ENCODE measurements at places on chromosomes 7 and 10. TPM values are rescaled to one million over a fixed set of nuclear protein-coding genes. Genes with fewer than 3 reads are reported as not detected.

GRCh38 chr10:125057158-125058001, 103.0 kb downstream of the CTBP2 start:
- peaks cover 23% of the 10 kb centered on the region for H3K4me1 ChIP-seq
- no peak overlapping the region for H3K27ac ChIP-seq
- H3K4me3 ChIP-seq = no peak overlapping the region
- DNase-seq = no peak
- no peaks in the 10 kb centered on the region for H3K27me3 ChIP-seq
- H3K36me3 ChIP-seq = no peaks in the 10 kb centered on the region

FANK1 gene
- polyA plus RNA-seq = 0.16 TPM

GRCh38 chr10:88417387-88418030, 165.6 kb downstream of the RNLS start:
- peaks cover 16% of the 10 kb centered on the region for H3K4me1 ChIP-seq
- H3K27me3 ChIP-seq = no peaks in the 10 kb centered on the region
- DNase-seq = no peak
- no peaks in the 10 kb centered on the region for H3K36me3 ChIP-seq
- H3K27ac ChIP-seq = no peak overlapping the region

- no peaks in the 10 kb centered on the region for H3K36me3 ChIP-seq
- no peak overlapping the region for H3K27ac ChIP-seq
- H3K4me3 ChIP-seq = no peak overlapping the region
- H3K27me3 ChIP-seq = no peaks in the 10 kb centered on the region
- H3K4me1 ChIP-seq = peaks cover 4% of the 10 kb centered on the region
These were observed 288.3 kb downstream of the CAMK1D start for GRCh38 chr10:12637649-12638048.

DNA sequence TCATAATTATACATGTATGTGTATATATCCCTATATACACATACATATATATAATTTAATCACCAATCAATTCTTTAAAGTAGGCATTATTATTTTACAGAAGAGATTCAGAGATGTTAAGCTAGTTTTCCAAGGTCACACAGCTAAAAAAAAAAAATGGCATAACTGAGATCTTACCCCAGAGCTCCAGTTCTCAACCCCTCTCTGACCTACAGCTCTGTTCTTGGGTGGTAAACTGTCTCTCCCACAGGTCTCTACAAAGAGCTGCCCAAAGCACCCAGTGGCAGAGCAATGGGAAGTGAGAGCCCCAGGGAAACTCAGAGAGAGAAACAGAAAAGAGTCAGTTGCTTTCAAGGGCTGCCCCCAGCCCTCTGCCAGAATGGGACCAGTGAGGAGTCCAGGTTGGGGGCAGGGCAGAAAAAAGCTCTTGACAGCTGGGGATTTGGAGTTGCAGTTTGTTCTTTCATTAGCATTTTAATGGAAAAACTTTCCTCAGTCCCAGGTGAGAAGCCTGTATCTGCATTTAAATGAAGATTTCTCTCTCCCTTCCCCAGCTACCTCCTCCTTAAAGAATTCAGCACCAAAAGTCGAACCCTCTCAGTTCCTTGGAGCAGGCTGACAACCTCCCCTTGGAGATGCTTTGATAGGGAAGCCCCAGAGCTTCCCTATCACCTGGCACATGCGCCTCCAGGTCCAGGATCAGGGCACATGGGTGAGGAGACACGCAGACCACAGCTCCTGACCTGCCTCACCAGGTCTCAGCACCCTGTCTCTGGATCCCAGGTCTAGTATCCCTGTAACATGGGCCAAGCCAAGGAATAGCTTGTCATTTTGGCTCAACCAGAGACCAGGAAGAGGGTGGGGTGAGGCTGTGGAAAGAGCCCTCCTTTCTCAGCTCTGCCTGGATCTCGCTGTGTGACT, 388.1 kb downstream of the PLXNA4 start:
- H3K27me3 ChIP-seq = no peaks in the 10 kb centered on the region
- DNase-seq = no peak
- no peak overlapping the region for H3K27ac ChIP-seq
- no peaks in the 10 kb centered on the region for H3K36me3 ChIP-seq
- no peaks in the 10 kb centered on the region for H3K4me1 ChIP-seq

- H3K4me3 ChIP-seq = no peak overlapping the region
- no peaks in the 10 kb centered on the region for H3K27me3 ChIP-seq
- H3K4me1 ChIP-seq = no peaks in the 10 kb centered on the region
- no peak overlapping the region for H3K27ac ChIP-seq
These were observed 25.7 kb downstream of the MACROH2A2 start for GRCh38 chr10:70078329-70078728.

GRCh38 chr10:104277785-104278184, 8.8 kb downstream of the GSTO2 start:
- no peaks in the 10 kb centered on the region for H3K4me1 ChIP-seq
- H3K27me3 ChIP-seq = peaks cover 2% of the 10 kb centered on the region
- no peak for DNase-seq
- H3K27ac ChIP-seq = no peak overlapping the region

GPR146 gene
- polyA plus RNA-seq = 1.0 TPM

- H3K4me3 ChIP-seq = no peak overlapping the region
- no peak for DNase-seq
- peaks cover 39% of the 10 kb centered on the region for H3K36me3 ChIP-seq
- H3K27me3 ChIP-seq = no peaks in the 10 kb centered on the region
These were observed 27.0 kb downstream of the PFKFB3 start for GRCh38 chr10:6229746-6230145.

DNA sequence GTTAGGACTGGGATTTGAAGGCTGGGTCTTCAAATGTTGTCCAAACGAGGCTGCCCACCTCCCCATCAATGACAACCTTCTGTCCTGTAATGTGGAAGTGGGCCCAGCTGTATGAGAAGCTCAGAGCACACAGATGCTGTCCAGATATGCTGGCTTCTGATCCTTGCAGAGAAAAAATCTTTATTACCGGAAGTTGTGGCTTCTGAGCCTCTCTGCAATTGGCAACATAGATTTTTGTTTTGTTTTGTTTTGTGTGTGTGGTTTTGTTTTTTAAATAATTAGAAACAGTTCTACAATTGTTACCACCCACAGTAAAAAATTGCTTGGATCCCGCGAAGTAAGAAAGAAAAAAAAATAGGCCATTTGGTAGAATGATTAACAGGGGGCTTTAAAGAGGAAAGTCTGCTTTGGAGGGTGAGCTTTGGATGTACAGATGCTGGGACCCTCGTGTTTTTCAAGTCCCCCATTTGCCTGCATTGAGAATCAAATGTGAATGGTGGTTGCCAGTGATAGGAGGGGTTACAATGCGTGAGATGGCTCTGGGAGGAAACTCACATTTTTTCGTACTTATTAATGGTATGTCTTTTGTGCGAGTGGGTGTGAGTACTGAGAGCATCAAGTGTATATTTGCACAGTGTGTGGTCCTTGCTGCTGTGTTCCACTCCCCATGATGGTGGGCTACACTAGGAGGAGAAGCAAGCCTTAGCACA, 153.2 kb downstream of the TCF7L2 start:
- no peaks in the 10 kb centered on the region for H3K36me3 ChIP-seq
- no peak for DNase-seq
- H3K27me3 ChIP-seq = no peaks in the 10 kb centered on the region
- no peaks in the 10 kb centered on the region for H3K4me1 ChIP-seq

NPFFR1 gene
- polyA plus RNA-seq = 0.03 TPM

DNA sequence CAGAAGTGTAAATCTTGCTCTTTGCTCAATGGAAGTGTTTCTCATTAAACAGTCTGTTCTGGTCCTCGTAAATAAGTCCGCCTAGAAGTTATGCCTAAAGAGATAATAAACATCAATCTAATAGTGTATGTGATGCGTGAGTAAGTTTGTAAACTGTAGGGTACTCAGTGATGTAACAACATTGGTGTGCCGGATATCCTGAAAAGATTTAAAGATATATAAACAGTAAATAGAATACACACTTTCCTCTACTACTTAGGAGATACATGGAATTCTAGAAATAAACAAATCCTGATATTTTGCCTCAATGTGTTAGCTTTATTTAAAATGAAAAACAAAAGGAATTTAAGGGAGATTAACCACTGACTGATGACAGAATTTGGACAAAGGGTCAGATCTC, 123.5 kb downstream of the AHR start:
- no peak overlapping the region for H3K4me3 ChIP-seq
- no peaks in the 10 kb centered on the region for H3K4me1 ChIP-seq
- no peak for DNase-seq
- H3K27ac ChIP-seq = no peak overlapping the region
- no peaks in the 10 kb centered on the region for H3K27me3 ChIP-seq
- no peaks in the 10 kb centered on the region for H3K36me3 ChIP-seq

PDK4 gene
- not detected for polyA plus RNA-seq

DNA sequence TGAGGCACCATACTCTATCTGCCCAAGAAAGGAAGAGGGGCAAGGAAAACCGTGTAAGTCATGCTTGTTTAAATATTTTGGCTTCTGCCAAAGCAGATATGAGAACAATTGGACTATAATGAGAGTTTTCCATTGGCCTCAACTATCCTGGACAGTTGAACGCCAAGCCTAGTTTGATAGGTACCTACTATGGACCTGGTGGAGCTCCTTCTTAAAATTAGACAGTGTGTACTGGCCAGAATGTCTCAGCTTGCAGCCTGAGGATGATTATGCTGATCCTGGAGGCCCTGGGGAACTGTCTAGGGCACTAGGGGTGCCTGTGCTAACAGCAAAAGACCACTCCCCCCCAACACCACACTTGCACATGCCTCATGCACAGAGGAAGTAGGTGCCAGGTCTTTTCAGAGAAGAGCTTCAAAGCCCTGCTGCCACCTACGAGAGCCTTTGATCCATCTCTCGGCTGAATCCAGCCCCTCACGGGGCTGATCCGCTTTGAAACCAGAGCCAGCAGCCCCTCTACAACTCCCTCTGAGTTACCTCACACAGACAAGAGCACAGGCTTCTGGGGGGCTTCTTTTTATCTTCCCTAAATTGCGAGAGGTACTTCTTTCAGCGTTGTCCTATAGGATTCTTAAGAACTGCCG, 473.8 kb upstream of the GALNT17 start:
- DNase-seq = no peak
- H3K27me3 ChIP-seq = no peaks in the 10 kb centered on the region
- H3K27ac ChIP-seq = no peak overlapping the region
- no peaks in the 10 kb centered on the region for H3K4me1 ChIP-seq
- no peak overlapping the region for H3K4me3 ChIP-seq

LRRC18 gene
- 0.26 TPM for polyA plus RNA-seq

GRCh38 chr10:14144451-14144850, 186.3 kb downstream of the FRMD4A start:
- no peak overlapping the region for H3K4me3 ChIP-seq
- no peaks in the 10 kb centered on the region for H3K36me3 ChIP-seq
- no peaks in the 10 kb centered on the region for H3K27me3 ChIP-seq
- no peaks in the 10 kb centered on the region for H3K4me1 ChIP-seq
- no peak for DNase-seq

DNA sequence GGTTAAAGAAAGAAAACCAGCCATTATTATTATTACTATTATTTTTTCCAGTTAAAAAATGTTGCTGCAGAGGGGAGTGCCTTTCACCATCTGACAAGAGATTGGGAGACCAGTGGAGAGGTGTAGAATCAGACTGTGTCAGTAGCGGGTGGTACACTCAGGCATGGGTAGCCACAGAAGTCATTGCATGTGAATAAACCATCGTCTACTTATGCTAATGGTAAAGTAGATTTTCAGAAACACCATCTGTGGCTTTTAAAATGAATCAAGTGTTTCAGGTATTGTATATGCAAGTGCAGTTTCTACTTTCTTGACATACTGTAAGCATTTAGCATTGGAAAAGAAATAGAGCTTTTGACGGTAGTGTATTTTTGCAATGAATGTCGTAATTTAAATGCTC, 131.5 kb upstream of the SP8 start:
- H3K4me1 ChIP-seq = no peaks in the 10 kb centered on the region
- H3K27ac ChIP-seq = no peak overlapping the region
- H3K36me3 ChIP-seq = no peaks in the 10 kb centered on the region

- H3K27ac ChIP-seq = no peak overlapping the region
- H3K4me1 ChIP-seq = no peaks in the 10 kb centered on the region
- no peak overlapping the region for H3K4me3 ChIP-seq
- H3K27me3 ChIP-seq = no peaks in the 10 kb centered on the region
- H3K36me3 ChIP-seq = no peaks in the 10 kb centered on the region
- no peak for DNase-seq
These were observed 148.2 kb downstream of the CHN2 start for GRCh38 chr7:29342761-29343160.

DNA sequence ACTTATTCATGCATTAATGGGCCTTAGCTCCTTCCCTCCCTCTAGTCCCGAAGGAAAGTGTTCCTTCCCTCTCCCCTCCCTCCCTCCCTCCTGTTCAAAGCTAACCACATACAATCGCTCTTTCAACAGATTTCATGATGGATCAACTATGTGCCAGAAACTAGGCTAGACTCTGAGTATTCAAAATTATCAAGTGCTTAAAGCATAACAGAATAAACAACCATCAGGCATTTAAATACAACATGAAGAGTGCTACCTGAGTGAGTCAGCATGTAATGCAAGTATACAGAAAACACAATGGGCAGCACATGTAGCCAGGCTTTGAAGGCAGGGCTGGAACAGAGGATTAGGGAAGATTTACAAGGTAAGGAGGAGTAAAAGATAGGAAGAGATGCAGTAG, 11.3 kb downstream of the CHCHD3 start:
- no peaks in the 10 kb centered on the region for H3K4me1 ChIP-seq
- no peak for DNase-seq
- H3K27me3 ChIP-seq = no peaks in the 10 kb centered on the region
- no peak overlapping the region for H3K4me3 ChIP-seq
- no peak overlapping the region for H3K27ac ChIP-seq

INHBA gene
- not detected for polyA plus RNA-seq
